Upper lobe of right lung (tissue), 1 donor: ENCODE measurements at places on chromosomes 12 and 14.

DNA sequence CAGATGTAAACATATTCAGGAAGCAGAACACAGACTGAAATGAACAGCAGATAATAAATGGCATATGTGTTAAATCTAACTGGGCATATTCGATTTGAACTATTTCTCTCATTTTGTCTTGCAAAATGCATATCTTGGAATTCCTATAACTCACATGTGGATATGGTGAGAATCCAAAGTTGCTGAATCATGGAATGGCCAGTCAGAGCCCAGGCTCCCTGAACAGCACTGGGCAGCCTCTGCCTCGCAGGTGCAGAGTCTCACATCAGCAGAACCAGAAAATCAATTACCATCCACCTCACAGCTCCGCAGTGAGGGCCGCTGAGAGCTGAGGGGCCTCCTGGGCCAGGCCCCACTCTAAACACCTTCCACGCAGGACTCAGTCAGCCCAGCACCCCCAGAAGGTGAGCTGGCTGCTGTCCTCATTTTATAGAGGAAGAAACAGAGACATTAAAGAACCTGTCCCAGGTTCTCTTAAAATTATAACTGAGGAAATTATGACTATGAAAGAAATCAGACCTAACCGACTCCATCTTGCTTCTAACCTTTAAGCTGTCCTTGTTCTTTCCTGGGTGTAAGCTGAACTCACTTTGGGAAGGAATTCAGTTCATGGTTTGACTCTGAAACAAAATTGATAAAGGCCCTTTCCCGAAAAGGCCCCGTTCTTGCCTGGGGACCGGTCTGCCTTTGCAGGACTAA lies 269.1 kb upstream of the SFSWAP start:
- no peak for DNase-seq

GRCh38 chr12:65867394-65867793 lies 43.1 kb downstream of the HMGA2 start:
- DNase-seq = no peak

GRCh38 chr12:6452245-6452943 lies 552 bp downstream of the TAPBPL start:
- no peak for DNase-seq

GRCh38 chr12:64590183-64590582 lies 20.1 kb upstream of the RASSF3 start:
- DNase-seq = no peak

DNA sequence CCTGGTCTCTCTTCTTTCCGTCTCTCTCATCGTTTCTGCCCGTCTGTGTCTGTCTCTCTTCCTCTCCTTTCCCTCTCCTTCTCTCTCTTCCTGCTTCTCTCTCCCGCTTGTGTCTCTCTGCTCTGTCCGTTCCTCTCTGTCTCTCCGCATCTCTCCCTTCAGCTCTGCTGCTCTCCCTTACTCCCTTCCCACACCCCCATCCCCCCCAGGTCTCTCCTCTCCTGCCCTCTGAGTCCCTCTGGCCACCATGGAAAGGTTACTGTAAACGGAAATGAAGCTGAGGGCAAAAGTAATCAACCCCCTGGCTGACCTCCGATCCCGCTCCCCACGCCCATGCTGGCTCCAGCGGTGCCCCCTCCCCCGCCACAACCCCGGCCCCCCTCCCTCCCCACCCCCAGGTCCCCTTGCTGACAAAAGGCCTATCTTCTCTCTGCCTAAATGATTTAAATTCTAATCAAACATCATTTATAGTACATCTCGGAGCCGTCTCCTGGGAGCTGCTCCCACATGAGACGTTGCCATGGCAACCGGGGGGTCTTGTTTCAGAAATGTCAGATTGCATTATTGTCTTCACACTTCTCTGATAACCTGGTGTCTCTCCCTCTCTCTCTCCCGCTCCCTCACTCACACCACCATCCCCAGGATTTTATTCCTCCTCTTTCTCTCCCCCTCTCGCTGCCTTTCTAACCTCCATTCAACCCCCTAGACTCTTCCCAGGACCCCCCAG lies 203.8 kb downstream of the RBM19 start:
- DNase-seq = no peak

DNA sequence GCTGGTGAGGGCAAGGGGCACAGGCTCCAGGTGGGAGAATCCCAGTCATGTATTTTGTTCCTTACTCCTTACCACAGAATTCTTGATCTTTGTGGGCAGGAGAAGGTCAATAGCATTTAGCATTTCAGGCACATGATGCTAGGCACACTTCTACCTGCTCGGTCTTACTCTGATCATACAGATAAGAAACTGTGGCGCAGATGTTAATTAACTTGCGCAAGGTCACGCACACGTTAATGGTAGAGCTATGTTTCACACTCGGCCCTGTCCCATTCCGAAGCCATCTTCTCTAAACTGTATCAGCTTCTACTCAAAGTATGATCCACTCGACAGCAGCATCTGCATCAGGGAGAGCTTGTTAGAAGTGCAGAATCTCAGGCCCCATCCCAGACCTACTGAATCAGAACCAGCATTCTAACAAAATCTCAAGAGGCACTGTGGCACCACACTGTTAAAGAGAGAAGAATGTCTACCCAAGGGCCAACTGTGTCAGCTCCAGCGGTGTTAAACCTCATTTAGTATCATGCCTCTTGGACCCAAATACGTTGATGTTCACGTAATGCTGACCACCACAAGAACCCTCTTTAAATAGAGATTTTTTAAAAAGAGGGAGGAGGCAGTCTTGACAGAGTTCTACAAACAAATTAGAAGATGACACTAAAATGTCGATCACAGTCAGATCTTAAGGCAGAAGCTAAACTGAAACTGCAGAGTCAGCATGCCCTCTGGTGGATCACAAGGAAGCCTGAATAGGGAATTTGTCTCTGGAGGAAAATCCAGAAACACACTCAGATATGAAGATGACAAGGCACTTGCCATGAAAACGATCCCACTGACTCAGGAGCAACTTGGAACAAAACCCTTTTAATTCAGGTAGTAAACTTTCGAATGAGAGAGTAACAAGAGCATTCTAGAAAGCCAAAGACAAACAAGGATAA lies 7.3 kb downstream of the STXBP6 start:
- DNase-seq = no peak

DNA sequence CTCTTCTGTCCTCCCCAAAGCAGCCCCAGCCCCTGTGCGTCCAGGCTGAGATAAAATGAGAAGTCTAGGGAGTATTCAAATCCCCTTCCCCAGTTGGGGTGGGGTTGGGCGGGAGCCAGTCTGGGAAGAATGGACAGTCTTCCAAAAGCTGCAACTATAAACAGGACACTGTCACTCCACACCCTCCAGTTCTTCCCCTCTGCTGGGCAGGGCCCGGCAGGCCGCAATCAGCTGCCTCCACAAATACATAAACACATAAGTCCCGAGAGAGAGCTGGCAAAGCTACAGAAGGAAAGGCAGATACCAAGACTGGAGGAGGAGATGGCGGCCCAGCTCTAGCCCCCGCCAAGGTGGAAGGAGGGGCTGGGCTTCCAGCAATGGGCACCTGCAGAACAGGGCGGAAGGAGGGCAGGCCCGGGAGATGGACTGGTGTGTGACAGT lies 12.7 kb downstream of the LTBP2 start:
- no peak for DNase-seq

DNA sequence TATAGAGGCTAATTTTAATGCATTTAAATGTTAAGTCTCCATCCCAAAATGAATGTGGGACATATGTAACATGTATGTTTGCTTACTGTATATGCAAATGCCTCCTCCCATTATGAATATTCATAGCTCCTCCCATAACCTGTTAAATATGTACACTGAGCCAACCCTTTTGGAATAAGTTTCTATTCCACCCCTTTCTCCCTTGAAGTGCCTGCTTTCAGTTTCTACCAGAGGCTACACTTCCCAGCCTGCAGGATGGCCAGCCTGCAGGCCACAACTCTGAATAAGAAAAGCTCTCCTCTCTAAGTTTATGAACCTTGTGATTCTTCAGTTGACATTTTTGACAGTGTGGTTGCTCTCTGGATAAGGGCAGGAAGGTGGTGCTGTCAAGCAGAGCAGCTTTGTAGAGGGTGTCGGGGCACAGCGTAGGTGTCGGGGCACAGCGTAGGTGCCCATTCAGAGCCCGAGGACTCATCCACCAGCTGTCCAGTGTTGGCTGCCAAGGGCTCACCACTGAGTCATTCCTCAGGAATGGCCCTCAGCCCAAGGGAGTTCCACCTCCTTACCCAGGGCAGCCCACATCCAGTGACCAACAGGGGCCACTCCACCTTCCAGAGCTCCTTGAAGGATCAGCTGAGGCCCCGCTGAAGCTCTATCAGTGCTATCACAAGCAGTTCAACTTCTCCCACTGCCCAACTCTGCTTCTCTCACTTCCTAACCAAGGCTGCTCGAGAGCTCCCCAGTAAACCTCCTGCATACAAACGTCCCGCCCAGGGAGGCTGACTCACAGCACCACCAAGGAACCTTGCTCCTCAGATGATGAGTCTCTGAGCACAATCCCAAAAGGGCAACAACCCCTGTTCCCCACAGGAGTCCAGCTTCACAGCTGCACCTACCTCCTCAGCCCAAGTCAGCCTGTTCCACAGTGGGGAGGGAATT lies 31.4 kb downstream of the VWF start:
- peak; percentile 80 for DNase-seq

DNA sequence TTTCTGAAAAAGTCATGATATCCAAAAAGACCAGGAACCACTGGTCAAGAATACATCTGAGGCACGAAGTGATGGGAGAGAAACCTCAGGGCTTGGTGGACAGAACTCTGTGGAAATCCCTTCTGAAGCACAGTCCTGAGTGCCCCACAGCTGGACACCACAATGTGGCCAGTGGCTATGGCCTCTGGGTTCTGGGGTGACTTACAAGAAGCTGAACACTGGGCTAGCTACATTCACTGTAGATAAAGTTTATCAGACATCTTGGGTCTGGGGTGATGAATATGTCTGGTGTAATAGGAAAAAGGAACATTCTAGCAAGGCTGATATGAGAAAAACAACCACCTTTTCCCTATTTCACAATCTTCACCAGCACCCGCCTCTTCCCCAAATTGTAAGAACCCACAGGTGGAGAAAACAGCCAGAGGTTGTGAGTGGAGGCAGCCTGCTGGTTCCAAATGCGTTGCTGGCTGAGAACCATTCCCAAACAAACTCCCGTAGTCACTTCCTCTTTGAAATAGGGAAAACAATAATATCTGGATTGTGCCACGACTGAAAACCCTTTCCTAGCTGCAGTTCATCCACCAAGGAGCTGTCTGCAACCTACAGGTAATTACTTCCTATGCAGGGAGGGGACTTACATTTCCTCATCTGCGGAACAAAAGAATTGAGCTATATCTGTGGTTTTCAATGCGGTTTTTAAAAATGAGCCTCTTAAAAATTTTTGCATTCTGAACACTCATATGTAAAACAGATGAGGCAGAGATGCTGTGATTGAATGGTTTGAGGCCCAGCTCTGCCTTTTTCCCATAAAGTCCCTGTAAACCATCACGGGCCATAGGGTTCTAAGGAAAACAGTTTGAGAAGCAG lies 193.6 kb downstream of the SLC41A2 start:
- no peak for DNase-seq

- no peak for DNase-seq
These were observed 106.0 kb downstream of the PELI2 start for GRCh38 chr14:56224229-56224628.

- no peak for DNase-seq
These were observed 46.0 kb downstream of the SH2B3 start for GRCh38 chr12:111451649-111452129.

GRCh38 chr12:127539226-127539858 lies 727.6 kb upstream of the TMEM132C start:
- DNase-seq = no peak

GRCh38 chr12:46915836-46916235 lies 90.0 kb upstream of the SLC38A4 start:
- DNase-seq = no peak

DNA sequence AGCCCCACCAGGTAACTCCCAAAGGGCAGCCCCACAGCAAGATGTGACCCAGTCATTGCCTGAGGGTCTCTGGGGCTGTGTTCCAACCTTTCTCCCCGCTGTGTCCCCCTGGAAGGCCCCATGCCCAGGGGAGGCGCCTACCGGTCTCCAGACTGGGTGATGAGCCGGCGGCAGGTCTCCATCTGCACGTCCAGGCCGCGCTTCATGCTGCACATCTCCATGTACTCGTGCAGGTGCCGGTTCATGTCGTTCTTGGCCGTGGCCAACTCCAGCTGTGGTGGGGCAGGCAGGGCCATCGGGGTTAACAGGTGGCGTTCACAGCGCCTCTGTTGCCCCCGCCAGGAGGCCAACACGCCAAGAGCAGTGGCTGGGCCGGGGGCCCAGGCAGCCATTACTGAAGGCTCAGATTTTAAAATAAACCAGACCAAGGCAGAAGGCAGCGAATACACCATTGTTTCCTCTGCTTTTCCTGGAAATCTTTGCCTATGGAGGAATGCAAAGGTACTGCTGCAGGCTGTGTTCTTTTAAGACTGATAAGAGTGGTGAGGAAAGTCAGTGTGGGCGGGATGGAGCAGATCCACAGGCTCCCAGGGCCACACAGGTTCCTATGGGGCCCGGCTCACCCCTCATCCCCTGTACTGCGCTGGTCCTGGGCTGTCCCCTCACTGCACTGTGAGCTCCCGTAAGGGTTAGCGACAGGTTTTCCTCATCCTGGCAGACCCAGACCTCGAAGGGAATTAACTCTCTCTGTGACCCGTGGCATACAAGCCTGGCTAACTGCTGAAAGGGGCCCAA lies 7.3 kb downstream of the GAPDH start:
- DNase-seq = no peak

GRCh38 chr12:9064815-9065606 lies 50.7 kb downstream of the A2M start:
- peak; percentile 94 for DNase-seq

GRCh38 chr12:120366341-120366705 lies 2.6 kb downstream of the MSI1 start:
- no peak for DNase-seq

- no peak for DNase-seq
These were observed 185.6 kb downstream of the ALG10 start for GRCh38 chr12:34207858-34208257.

DNA sequence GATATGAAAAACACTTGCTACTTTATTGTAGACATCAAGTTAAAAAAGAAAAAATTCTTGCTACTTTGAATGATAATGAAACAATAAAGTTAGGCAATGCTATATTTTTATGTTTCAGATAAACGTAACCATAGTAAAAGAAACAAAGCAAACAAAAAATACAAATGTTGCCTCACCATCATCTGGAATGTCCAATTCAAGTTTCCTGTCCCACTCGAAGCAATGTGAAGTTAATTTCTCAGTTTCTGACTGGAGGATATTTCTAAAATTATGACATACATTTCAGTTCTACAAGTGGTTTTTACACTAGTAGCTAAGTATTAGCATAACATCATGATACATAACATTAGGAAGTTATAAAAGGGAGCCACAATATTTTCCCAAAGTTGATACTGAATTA lies 20.9 kb downstream of the DLGAP5 start:
- no peak for DNase-seq

DNA sequence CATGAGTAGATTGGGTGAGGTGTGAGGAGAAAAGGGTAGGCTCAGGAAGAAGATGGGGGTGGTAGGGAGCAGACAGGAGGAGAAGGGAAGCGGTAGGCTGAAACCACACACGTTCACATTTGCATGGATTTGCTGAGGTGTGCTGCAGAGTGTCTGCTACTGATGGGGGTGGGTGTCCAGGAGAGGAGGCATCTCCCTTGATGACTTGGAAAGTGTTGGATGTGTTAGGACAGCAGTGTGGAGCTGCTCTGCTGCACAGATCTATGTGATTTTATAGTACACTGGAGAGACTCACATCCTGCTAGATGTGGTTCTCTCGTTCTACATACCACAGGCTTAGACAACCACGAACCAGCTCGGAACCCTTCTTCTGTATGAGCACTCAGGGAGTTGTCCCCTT lies 9.3 kb downstream of the ZFHX2 start:
- no peak for DNase-seq

GRCh38 chr14:96160913-96161310 lies 43.7 kb upstream of the BDKRB2 start:
- DNase-seq = no peak
